NCI-H1092 treated with DMSO at 0.1 percent for 48 hours (cell line): ENCODE measurements at places on chromosomes 13 and 19.
A peak's percentile ranks its signal among the peaks of the same experiment; 100 is the strongest.

DNA sequence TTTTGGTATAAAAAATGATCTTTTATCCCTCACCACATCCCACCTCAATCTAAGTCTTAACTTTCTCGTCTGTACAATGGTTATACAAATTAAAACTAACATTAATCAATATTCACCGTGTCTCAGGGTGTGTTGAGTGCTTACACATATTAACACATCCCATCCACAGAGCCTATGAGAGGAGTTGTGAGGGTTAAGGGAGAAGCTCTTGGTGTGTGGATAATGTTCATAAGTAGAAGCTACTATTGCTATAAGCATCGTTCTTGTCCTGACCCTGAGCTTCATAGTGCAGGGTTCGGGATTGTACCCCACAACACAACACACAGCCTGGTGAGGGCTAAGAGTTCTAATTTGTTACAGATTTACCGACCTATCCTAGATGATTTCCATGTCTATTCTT is 2.5 kb downstream of the FPR3 start:
- DNase-seq: no peak

- DNase-seq: no peak
Observed at GRCh38 chr19:17842663-17843291, 5.0 kb downstream of the JAK3 start.

GRCh38 chr19:14404312-14404711 is 14.8 kb downstream of the DDX39A start:
- DNase-seq: no peak

DNA sequence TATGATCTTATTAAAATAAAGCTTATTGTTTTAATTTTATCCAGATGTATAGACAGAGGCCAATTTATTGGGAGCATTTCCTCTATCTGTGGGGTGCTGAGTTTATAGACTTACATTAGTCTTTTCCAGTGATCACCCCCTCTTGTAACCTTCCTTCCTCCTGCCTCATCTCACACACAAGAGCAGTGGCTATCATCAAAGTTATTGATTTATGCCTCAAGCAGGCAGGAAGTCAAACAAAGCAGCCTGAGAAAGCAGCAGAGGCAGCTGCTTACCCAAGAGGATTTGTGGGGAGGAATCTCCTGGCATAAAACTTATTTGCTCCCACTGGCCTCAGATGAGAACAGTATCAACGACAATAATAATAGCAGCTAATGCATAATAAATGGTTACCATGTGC is 26.3 kb upstream of the DCLK1 start:
- no peak for DNase-seq

- peak; percentile 85 for DNase-seq
Observed at GRCh38 chr13:101289764-101290163, 126.5 kb downstream of the NALCN start.

DNA sequence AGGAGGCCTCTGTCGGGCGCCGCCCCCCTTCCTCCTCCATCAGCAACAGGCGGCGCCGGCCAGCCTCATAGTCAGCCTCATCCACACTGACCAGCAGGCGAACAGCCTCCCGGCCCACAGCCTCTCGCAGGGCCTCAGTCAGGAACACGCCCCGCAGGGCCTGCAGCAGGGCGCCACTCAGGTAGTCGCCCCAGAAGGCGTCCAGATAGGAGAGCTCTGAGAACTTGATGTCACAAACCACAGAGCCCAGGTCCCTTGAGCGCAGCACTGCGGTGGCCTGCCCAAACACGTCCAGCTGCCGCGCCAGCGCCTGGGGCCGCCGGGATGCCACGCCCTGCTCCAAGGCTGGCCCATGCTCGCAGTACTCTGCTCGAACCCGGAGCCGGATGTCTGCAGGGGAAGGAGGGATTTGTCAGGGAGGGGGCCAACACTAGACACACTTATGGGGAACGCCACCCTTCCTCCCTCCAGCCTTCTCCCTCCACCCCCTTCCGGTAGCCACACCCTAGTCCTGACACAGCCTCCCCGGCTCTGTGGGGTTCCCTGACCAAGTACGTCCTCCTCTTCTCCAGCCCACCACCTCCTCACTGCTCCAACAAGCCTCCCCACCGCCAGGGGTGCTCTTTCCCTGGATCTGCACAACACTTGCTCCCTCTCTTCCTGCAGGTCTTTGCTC is 17.9 kb downstream of the DEDD2 start:
- DNase-seq: no peak

DNA sequence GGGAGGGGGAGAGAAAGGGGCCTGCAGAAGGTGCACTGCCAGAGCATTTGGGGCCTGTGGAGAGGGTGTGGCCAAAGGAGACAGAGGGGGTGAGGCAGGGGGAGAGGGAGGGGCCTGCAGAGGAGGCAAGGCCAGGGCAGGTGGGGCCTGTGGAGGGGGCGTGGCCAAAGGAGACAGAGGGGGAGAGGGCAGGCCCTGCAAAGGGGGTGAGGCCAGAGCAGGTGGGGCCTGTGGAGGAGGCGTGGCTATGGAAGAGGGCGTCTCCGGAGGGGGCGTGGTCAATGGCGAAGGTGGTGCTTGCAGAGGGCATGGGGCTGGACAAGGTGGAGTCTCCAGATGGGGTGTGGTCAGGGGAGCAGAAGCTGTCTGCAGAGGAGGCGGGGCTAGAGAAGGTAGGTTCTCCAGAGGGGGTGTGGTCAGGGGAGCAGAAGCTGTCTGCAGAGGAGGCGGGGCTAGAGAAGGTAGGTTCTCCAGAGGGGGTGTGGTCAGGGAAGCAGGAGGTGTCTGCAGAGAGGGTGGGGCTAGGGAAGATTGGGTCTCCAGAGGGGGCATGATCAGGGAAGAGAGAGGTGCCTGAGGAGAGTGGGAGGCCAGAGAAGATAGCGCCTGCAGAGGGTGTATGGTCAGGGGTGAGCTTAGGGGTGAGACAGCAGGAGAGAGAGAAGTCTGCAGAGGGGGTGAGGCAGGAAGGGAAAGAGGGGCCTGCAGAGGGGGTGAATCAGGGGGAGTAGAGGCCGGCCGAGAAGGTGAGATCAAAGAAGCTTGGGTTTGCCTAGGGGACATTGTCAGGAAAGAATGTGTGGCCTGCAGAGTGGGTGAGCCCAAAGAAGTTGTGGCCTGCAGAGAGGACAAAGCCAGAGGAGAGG is 3.4 kb downstream of the PRR36 start:
- DNase-seq: peak; percentile 19

GRCh38 chr13:85896516-85897450 is 97.6 kb upstream of the SLITRK6 start:
- no peak for DNase-seq

- DNase-seq: no peak
Observed at GRCh38 chr19:17504030-17504429, 7.4 kb upstream of the PGLS start.

GRCh38 chr13:75458696-75459422 is 23.1 kb downstream of the TBC1D4 start:
- DNase-seq: peak; percentile 77

DNA sequence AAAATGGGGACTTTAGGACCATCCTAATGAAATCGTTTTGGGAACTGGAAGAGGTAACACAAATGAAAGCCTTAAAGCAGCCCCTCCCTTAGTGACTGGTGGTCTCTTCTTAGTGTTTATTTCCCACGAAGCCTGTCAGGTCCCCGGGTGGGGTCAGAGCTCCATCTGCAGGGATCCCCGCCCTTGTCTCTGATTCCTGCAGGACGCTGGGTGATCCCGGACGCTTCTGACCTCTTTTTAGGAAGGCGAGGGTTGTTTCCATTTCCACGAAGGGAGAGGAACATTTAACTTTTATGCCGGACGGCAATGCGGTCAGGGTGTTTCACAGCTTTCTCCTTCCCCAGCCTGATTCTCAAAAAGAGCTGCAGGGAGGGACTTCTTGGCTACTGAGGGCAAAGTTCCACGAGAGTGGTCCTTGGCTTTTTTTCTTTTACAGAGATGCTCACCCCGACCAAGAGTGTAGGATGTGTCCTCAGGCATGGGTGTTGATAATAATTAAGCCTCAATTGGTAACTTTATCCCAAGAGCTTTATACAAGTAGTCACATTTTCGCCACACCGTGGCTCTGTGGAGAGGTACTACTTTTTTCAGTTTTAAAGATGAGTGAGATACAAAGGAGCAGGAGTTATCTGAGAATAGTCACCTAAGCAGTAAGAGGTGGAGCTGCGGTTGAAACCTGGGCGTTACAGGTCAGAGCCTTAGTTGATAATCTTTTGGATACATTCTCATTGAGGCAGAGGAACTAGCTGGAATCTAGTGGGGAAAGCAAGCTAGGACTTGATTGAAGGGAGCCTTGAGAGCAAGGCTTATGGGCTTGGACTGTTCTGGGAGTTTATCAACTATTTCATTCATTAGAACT is 813 bp downstream of the ZNF284 start:
- no peak for DNase-seq

DNA sequence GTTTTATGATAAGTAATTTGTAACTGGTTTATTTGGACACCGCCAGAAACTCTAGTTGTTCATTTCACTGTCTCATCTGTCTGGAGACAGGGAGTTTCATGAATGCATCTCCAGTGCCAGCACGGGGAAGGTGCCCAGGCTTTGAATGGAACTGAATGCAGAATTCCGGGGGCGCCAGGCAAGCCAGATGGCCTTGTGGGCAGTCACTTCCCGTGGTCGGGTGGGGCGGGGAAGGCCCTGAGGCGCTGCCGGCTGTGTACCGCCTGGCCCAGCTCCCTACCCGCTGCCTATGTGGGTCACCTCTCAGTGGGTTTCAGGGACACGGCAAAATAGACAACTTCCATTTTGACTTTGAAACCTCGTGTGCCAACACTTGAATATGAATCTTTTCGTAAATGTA is 28.8 kb upstream of the MCF2L start:
- peak; percentile 72 for DNase-seq
